ENCODE measurements at places on chromosomes 12 and 14.

- DNase-seq, result no peak
These were observed 117.3 kb downstream of the BEGAIN start for GRCh38 chr14:100469632-100470522.

- DNase-seq, result peak; percentile 22
These were observed 180.2 kb downstream of the FOXN3 start for GRCh38 chr14:89236851-89237250.

GRCh38 chr14:103880348-103881267, 33.2 kb upstream of the PPP1R13B start:
- DNase-seq, result peak; percentile 83

DNA sequence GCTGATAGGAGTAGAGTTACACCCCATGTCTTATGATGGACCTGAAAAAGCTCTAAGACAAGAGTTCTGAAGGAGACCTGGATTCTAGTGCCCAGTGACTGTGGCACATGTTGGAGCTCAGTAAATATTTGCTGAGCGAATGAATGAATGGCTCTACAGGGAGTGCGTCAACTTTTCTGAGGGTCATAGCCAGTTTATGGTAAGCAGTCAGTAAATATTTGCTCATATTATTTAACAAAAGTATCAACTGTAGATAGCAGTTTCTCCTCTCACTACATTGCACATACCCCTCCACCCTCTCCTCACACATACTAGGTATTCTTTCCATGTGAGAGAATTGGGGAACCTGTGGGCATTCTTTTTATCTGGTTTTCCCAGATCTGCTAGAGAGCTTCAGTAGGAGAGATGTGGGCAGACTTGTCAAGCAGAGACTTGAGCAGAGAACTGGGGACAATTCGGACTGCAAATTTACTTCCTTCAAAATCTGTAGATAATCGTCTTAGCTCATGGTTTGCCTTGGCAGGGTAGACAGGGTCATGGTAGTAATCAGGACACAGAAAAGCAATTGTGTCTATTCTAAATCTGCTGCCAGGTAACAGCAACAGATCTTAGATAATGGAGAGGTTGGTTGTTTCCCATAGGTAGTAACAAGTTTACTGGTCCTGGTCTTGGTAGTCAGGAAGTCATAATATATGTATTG, 5.7 kb downstream of the SLC4A8 start:
- DNase-seq, result no peak

- peak; percentile 83 for DNase-seq
These were observed 86.8 kb downstream of the NUAK1 start for GRCh38 chr12:106051853-106052531.

Measured in EH (cell line).